ENCODE measurements at places on chromosomes 3 and 15. TPM values are rescaled to one million over a fixed set of nuclear protein-coding genes. Genes with fewer than 3 reads are reported as not detected.
A peak's percentile ranks its signal among the peaks of the same experiment; 100 is the strongest.

The KIF15 gene
- total RNA-seq = 41.2 TPM

The TPRA1 gene
- total RNA-seq = 26.8 TPM

The MKRN3 gene
- 3.5 TPM for total RNA-seq

The STRC gene
- total RNA-seq = not detected

The SCN11A gene
- total RNA-seq = not detected

DNA sequence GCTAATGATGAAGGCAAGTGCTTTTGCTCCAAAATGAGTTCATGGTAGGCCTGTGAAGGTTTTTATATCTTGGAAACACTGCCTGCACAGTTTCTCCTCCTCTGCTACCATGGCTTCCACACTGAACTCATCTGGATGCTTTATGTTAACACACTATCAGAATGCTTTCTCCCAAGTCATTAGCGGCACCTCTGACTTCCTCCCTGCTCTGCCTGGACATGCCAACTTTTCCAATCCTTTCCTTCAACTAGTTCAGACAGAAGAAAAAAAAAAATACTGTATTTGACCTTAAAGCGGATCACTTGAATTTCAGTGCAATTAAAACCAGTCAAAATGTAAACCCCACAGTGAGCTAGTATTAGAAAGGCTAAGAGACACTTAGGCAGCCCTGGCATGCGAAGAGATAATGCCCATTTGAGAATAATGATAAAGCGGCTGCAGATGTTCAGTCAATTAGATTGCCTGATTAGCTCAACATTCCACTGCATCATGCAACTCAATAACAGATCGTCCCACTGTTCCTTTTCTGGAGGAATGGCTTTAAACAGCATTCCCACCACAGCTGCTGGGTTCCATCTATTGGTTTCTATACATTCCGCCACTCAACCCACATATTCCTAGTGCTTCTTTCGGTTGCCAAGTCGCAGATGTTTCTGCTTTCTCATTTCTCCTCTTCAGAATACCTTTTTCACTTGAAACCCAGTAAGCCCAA, 51.7 kb downstream of the CNTN3 start:
- no peak for DNase-seq

- DNase-seq = peak; percentile 43
Measured at GRCh38 chr15:68618394-68618793, 39.6 kb downstream of the CORO2B start.

GRCh38 chr3:165728924-165729323, 108.3 kb downstream of the BCHE start:
- DNase-seq = no peak

GRCh38 chr15:101437618-101438481, 51.7 kb downstream of the PCSK6 start:
- DNase-seq = no peak

DNA sequence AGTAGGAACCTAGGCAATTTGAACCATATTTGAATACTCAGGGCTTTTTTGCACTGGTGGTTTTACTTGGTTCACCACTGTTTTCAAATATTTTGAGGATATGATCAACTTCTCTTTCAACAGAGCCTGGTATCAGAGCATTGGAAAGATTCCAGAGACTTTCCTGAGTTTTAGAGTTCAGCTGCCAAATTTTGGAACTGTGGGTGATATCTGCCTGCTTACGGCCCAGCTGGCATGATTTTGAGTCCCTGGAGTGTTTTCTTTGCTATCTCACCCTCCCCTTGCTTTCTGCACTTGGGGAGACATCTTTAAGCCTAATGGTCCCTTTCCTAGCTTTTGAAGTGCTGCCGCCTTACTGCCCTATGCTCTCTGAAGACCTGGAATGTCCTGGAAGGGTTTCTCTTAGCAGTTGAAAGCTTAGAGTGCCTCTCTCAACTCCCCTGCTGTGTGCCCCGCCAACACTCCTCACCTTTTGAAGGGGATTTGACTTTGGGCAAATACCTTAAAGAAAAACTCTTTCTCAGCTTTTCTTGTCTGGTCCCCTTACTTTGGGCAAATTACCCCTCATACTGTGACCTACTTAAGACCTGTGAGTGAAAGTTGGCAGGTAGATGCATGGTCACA, 539.1 kb downstream of the MFSD1 start:
- DNase-seq = peak; percentile 34

- no peak for DNase-seq
Measured at GRCh38 chr3:9876991-9877390, 3.1 kb downstream of the CIDEC start.

DNA sequence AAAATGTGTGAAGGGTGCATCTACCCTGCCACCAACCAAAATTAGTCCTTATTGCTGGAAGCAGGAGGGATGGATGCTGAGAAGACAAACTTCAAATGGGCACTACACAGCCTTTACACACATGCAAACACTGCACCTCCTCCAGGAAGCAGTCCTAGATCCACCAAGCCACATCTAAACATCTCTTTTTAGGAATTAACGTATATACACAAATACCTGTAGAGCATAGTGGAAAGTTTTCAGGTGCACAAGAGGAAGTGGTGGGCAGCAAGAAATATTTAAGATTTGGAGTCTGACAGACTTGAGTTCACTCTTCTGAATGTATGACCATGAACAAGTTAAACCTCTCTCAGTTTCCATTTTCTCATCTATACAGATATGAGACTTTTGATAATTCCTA, 456.6 kb upstream of the PROK2 start:
- DNase-seq = no peak

DNA sequence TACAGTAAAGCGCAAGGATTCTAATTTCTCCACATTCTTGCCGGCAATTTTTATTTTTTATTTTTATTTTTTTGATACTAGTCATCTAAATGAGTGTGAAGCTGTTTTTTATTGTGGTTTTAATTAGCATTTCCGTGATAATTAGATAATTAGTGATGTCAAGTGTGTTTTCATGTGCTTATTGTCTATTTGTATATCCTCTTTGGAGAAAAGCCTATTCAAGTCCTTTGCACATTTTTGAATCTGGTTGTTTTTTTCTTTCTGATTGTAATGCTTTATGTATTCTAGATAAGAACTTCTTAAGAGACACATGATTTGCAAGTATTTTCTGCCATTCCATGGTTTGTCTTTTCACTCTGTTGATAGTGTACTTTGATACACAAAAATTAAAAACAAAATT, 16.1 kb downstream of the CTDSPL2 start:
- no peak for DNase-seq

GRCh38 chr3:10753964-10754363, 62.1 kb upstream of the SLC6A11 start:
- peak; percentile 43 for DNase-seq

- no peak for DNase-seq
Measured at GRCh38 chr15:92900731-92901071, 577 bp downstream of the CHD2 start.

DNA sequence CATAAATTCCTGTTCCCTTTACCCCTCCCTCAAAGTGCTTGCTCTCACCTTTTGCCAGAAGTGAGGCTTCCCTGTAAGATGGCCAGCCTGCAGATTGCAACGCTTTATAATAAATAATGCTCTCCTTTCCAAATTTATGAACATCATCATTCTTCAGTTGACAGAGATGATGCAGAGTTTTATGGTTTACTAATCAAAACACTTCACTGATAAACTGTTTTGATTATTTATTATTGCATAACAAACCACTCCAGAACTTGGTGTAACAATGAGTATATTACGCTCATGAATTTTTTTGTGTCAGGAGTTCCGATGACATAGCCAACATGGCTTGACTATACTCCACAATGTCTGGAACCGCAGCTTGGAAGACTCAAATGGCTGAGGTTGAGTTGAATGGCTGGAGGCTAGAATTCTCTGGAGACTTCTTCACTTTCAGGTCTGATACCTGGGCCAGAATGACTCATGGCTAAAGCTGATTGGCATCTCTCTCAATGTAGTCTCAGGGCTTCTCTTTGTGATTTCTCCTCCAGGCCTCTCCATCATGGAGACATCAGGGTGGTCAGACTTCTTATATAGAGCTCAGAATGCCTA, 27.3 kb upstream of the TGFBR2 start:
- no peak for DNase-seq

Data from RPMI7951 (cell line).